Thoracic aorta (tissue), 2 donors: ENCODE measurements at places on chromosomes 16 and 17. TPM values are rescaled to one million over a fixed set of nuclear protein-coding genes. Genes with fewer than 3 reads are reported as not detected.
A peak's percentile ranks its signal among the peaks of the same experiment; 100 is the strongest.

DNA sequence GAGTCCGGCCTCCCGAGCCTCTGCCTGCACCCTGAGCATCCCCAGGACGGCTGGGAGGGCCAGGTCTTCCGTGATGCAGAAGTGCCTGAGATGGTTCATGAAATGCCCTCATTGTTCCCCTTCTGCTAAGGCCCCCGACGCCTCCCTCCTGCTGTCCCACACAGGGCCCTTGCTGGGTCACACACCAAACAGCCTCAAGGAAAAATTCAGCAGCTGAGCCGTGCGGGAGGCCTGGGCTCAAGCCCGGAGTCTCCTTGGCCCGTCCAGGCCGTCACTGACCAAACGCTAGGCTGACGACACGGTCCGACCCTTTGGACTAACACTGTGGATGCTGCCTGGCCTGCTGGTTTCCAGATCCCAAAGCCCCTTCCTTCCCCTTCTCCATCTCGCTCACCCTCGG, 90.2 kb downstream of the RTN4RL1 start:
- H3K27ac ChIP-seq, result no peak overlapping the region
- H3K4me3 ChIP-seq, result no peak overlapping the region
- DNase-seq, result no peak
- no peaks in the 10 kb centered on the region for H3K27me3 ChIP-seq
- H3K36me3 ChIP-seq, result no peaks in the 10 kb centered on the region

- peak overlapping the region; percentile 79 for H3K4me3 ChIP-seq
- DNase-seq, result no peak
- H3K4me1 ChIP-seq, result peaks cover 5% of the 10 kb centered on the region
- no peaks in the 10 kb centered on the region for H3K36me3 ChIP-seq
- H3K27ac ChIP-seq, result no peak overlapping the region
Measured at GRCh38 chr17:46771561-46772474, 46.7 kb downstream of the WNT3 start.

- H3K27me3 ChIP-seq, result no peaks in the 10 kb centered on the region
- no peak overlapping the region for H3K4me3 ChIP-seq
- no peak for DNase-seq
- no peaks in the 10 kb centered on the region for H3K4me1 ChIP-seq
Measured at GRCh38 chr16:54201200-54201599, 85.4 kb downstream of the IRX3 start.

GRCh38 chr17:8822401-8823035, 23.4 kb upstream of the MFSD6L start:
- no peak overlapping the region for H3K4me3 ChIP-seq
- no peak for DNase-seq
- H3K27me3 ChIP-seq, result no peaks in the 10 kb centered on the region

DNA sequence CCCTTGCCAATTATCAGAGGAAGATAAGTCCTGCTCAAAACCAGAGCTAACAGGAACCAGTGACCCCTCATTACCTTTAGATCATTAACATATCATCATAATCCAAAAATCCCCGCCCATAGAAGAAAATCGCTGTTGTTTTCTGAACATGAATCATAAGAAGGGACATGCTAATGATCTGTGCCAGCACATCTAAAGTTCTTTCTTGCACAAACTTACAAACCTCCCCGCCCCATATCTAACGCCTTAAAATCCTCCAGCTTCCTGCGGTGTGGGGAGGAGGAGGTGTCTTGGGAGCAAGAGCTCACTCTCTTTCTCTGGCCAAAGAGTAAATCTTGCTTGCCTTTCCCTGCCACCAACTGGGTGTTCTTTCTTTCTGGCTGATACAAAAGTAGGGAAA, 78.3 kb downstream of the IRX3 start:
- no peaks in the 10 kb centered on the region for H3K4me1 ChIP-seq
- H3K27me3 ChIP-seq, result no peaks in the 10 kb centered on the region
- H3K4me3 ChIP-seq, result no peak overlapping the region

DNA sequence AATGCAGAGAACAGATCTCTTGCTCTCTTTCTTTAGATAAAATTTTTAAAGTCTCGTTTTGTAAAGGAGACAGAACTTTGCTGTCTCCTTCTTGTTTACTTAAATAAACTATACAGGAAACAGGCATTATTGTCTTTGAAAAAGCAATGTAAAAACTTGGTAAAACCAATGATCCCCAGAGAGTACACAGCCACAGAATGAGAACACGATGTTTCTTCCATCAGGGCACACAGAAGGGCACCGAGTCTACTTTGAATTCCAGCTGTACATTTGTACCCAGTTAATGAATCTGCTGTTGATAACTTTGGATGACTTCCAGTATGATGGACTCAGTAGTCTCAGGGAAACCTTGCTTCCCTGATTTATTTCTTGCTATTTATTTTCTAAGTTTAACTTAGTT, 8.1 kb upstream of the TMEM100 start:
- no peaks in the 10 kb centered on the region for H3K36me3 ChIP-seq
- DNase-seq, result no peak
- peak overlapping the region; percentile 5 for H3K27ac ChIP-seq
- H3K4me3 ChIP-seq, result no peak overlapping the region
- no peaks in the 10 kb centered on the region for H3K27me3 ChIP-seq
- H3K4me1 ChIP-seq, result peaks cover 62% of the 10 kb centered on the region

- H3K4me1 ChIP-seq, result no peaks in the 10 kb centered on the region
- no peak overlapping the region for H3K4me3 ChIP-seq
- no peaks in the 10 kb centered on the region for H3K27me3 ChIP-seq
- no peak for DNase-seq
- H3K27ac ChIP-seq, result no peak overlapping the region
Measured at GRCh38 chr17:79574108-79574507, 36.7 kb downstream of the RBFOX3 start.

DNA sequence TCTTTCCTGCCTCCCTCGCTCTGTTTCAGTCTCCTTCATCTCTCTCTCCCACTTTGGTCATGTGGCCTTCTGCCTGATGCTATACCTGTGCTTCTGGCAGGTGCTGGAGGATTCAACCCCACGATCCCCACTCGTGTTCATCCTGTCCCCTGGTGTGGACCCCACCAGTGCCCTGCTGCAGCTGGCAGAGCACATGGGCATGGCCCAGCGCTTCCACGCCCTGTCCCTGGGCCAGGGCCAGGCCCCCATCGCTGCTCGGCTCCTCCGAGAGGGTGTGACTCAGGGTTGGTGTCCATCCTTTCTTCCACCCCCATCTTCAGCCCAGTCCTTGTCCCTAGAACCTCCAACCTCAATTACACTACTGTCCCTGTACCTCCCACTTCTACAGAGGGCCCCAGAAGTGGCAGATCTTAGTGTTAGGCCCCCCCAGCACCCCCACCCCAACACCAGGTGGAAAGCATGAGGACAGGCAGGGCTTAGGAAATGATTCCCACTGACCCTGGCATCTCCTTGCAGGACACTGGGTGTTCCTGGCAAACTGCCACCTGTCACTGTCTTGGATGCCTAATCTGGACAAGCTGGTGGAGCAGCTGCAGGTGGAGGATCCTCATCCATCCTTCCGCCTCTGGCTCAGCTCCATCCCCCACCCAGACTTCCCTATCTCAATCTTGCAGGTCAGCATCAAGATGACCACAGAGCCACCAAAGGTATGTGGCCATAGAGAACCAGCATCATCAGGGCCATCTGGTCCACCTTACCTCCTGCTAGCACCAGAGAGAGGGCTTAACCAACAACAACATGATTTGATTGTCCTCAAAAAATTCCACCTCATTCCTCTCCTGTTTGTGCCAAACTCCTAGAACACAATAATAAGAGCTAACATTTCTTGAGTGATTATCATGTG, 9.7 kb upstream of the KDM6B start:
- H3K4me3 ChIP-seq, result no peak overlapping the region
- H3K27me3 ChIP-seq, result no peaks in the 10 kb centered on the region
- H3K4me1 ChIP-seq, result peaks cover 10% of the 10 kb centered on the region
- H3K36me3 ChIP-seq, result no peaks in the 10 kb centered on the region
- H3K27ac ChIP-seq, result no peak overlapping the region
- no peak for DNase-seq

DNA sequence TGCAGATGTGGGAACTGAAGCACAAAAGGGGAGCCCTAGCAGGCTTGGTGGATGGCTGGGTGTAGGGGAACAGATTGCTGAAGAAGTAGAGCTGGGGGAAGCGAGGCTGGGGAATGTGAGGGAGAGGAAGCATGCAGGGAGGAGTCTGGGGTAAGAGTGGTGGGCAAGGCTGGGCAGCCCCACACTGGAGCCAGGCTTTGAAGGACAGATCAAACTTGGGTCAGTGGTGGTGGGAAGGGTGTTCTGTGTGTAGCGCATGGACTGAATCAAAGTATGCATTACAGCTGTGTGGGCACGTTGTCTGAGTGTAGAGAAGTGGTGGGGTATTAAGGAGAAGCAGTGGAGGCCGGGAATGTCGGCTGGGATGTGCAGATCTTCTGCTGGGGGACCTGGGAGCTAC, 116.0 kb downstream of the CYLD start:
- no peaks in the 10 kb centered on the region for H3K36me3 ChIP-seq
- H3K4me3 ChIP-seq, result no peak overlapping the region
- DNase-seq, result no peak
- no peak overlapping the region for H3K27ac ChIP-seq

- no peaks in the 10 kb centered on the region for H3K27me3 ChIP-seq
- no peak overlapping the region for H3K27ac ChIP-seq
- no peak overlapping the region for H3K4me3 ChIP-seq
- no peaks in the 10 kb centered on the region for H3K36me3 ChIP-seq
- no peaks in the 10 kb centered on the region for H3K4me1 ChIP-seq
Measured at GRCh38 chr17:27846042-27846655, 45.8 kb upstream of the NOS2 start.

- H3K27me3 ChIP-seq, result no peaks in the 10 kb centered on the region
- no peaks in the 10 kb centered on the region for H3K4me1 ChIP-seq
- no peak for DNase-seq
- H3K36me3 ChIP-seq, result no peaks in the 10 kb centered on the region
- H3K4me3 ChIP-seq, result no peak overlapping the region
- no peak overlapping the region for H3K27ac ChIP-seq
Measured at GRCh38 chr16:51968749-51969148, 578.2 kb downstream of the TOX3 start.

GRCh38 chr16:1781254-1781653, 1.1 kb downstream of the SPSB3 start:
- H3K4me3 ChIP-seq, result peak overlapping the region; percentile 89
- H3K27ac ChIP-seq, result peak overlapping the region; percentile 93
- no peak for DNase-seq
- H3K4me1 ChIP-seq, result peaks cover 39% of the 10 kb centered on the region

GRCh38 chr16:27248036-27248435, 20.5 kb downstream of the NSMCE1 start:
- no peak overlapping the region for H3K4me3 ChIP-seq
- DNase-seq, result no peak
- H3K27me3 ChIP-seq, result no peaks in the 10 kb centered on the region

DNA sequence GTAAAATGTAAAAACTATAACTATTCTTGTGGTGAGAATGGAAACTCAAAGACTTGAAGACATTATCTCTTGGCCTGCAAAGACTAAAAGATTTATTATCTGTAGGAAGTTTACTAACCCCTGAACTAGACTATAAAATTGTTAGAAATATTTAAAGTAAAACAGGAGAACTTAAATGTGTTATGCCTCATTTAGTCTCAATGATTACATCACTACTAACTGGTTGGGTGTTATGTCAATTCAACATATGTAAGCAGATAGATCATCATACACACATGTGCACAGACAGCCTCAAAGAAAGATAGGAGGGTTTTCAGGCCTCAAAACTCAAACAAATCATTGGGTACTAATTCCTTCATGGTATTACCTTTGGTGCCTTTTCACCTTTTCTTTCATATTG, 7.6 kb downstream of the STX8 start:
- no peaks in the 10 kb centered on the region for H3K36me3 ChIP-seq
- H3K4me3 ChIP-seq, result no peak overlapping the region
- DNase-seq, result no peak
- no peaks in the 10 kb centered on the region for H3K27me3 ChIP-seq

DNA sequence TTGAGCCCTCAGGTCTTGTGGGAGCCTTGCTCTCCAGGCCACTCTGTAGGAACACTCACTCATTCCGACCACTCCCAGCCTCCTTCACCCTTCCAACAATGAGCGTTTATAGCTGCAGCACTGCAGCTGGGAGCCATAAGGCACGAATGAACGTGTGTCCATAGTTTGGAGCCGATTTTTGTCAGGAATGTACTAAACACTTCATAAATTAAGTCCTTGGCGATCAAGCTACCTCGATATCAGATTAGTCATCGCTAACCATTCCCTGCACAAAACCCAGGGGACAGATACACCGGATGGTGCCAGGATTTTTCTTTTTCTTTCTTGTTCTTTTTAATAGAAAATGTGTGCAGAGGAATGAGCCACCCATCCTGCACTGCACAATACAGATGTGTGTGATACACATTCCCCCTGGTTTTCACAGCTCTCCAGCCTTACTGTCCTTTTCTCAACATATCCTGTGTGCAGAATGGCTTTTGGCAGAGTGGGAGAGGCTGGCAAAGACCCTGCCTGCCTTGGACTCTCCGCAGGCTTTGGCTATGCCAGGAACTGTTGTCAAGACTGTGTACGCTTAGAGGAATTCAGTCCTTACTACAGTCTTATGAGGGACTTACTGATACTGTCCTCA, 68.4 kb upstream of the ELAC2 start:
- no peak for DNase-seq
- H3K27ac ChIP-seq, result peak overlapping the region; percentile 27
- H3K4me3 ChIP-seq, result peak overlapping the region; percentile 38

GRCh38 chr16:81807767-81808358, 28.8 kb downstream of the PLCG2 start:
- H3K36me3 ChIP-seq, result no peaks in the 10 kb centered on the region
- H3K27me3 ChIP-seq, result no peaks in the 10 kb centered on the region
- H3K27ac ChIP-seq, result no peak overlapping the region

Gene HOXB3
- 26.8 TPM for total RNA-seq

Gene SLC47A2
- total RNA-seq, result not detected

Gene ODAD4
- 1.1 TPM for total RNA-seq

Gene HP
- 5.7 TPM for total RNA-seq

Gene RMI2
- 0.49 TPM for total RNA-seq

Gene KRT12
- not detected for total RNA-seq

Gene ABCA10
- total RNA-seq, result 3.2 TPM

Gene BCO1
- not detected for total RNA-seq

Gene CIITA
- total RNA-seq, result 31.0 TPM

Gene TCAP
- 6.4 TPM for total RNA-seq
